Activated CD8-positive, alpha-beta T cell treated with anti-CD3 and anti-CD28 coated beads, Interleukin-2, amount 10 ng/mL, durations not matched to agents 7 days and 5 days (primary cell): ENCODE measurements at places on chromosomes 5 and 9. TPM values are rescaled to one million over a fixed set of nuclear protein-coding genes. Genes with fewer than 3 reads are reported as not detected.

Gene ZBED3
- total RNA-seq: 2.0 TPM

Gene ACOT12
- not detected for total RNA-seq

- DNase-seq: no peak
Observed at GRCh38 chr5:73387149-73387591, 61.4 kb downstream of the FOXD1 start.

DNA sequence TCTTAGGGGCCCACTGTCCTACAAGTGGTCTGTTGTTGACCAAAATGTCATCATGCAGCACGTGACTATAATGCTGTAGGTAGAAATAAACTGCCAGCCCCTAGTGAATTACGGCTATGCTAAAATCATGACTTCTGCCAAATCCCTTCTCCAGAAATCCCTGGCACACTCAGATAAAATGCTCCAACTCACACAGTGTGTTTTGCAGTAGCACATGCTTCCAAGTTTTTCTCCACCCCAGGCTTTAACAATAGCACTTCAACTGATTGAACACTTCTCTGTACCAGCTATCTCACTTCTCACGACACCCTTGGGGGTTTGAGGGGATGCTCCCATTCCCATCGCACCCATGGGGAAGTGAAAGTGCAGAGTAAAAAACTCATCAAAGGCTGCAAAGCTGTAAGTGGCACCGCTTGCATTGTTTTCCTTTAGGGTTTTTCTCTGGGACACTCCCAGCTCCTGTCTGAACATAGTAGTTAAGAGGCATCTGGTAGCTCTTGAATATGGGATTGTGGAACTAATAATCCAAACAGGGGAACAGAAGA, 151.0 kb upstream of the SLC24A2 start:
- no peak for DNase-seq

GRCh38 chr5:143041461-143041860, 271.3 kb downstream of the ARHGAP26 start:
- no peak for DNase-seq

DNA sequence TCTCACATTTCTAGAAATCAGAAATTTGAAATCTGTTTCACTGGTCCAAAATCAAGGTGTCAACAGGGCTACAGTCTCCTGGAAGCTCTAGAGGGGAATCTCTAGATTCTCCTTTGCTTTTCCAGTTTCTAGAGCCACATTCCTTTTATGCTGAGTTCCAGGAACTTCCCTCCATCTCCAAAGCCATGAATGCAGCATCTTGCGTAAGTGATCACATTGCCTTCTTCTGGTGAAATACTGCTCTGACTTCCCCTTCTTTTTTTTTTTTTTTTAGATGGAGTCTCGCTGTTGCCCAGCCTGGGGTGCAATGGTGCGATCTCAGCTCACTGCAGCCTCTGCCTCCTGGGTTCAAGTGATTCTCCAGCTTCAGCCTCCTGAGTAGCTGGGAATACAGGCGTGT, 23.8 kb downstream of the GDA start:
- DNase-seq: no peak

DNA sequence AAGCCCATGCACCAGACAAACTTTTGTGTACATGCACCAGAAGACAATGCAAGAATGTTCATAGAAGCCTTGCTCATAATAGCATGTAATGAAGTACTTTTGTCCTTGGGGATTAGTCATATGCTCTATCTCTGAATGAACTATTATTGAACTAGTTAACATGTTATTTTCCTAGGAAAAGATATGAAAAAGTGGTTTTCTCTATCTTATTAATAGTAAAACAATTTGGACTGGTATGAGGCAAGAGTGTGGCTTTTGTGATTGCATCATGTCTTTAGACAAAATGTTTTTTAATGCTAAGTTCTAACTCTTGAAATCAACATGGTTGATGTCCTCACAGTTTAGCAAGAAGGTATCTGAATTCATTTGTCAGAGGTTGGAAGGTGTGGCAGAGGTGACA, 55.7 kb upstream of the SPDL1 start:
- DNase-seq: no peak

- no peak for DNase-seq
Observed at GRCh38 chr5:122412966-122413365, 100.9 kb downstream of the SNCAIP start.

DNA sequence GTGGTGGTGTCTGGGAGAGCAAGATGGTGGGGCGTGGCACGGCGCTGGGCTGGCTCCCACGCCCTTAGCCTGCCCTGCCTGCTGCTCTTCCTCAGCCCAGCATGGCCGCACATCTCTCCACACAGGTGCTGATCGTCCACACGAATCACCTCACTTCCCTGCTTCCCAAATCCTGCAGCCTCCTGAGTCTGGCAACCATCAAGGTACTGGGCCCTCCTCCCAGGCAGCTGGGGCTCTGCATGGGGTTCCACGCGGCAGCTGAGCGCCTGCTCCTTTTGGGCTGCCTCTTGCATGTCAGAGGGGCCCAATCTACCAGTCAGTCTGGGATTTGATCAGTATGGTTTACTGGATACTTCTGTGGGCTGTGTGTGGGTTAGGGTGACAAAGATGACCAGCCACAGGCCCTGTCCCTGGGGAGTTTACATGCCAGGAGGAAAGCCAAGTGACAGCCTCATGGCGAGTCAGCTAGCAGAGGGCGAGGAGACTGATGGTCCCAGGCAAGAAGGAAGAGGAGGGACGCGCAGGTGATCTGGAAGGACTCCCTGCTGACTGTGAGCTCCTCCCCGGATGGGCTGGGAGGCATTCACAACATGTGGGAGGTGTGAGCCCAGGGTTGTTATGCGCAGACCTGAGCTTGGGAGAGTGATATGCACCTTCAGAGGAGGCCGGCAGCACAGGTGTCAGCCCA, 6.0 kb downstream of the LRSAM1 start:
- DNase-seq: no peak

- DNase-seq: no peak
Observed at GRCh38 chr5:125233944-125234343, 487.5 kb upstream of the ZNF608 start.
